Stimulated activated CD8-positive, alpha-beta memory T cell treated with anti-CD3 and anti-CD28 coated beads, Interleukin-7, amount 100 ng/mL, for 1 hour (primary cell): ENCODE measurements at places on chromosomes 13 and 19.

DNA sequence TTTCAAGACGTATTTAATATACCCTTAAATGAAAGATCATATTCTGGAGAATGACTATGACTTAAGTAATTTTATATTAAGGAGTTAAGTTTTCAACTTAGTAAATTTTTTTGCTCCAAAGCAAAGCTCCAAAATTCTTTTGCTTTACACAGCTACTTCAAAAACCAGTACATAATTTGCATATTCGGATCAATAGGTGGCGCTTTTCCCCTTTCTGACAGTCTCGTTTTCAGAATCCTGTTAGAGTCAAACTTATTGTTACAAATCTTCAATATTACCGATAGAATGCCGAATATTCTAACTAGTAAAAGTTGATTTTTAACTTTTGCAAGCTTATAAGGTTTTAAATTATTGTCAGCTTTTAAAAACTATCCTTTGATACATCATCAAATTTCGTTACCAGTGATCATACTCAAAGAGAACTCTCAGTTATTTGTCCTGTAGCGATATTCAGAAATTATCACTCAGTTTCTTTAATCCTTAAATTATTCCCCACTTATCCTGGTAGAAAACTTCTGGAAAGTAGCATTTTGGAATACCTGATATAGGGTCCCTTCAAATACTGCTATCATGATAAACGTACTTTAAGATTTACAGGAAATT is 852.7 kb upstream of the KLHL1 start:
- no peak for DNase-seq

DNA sequence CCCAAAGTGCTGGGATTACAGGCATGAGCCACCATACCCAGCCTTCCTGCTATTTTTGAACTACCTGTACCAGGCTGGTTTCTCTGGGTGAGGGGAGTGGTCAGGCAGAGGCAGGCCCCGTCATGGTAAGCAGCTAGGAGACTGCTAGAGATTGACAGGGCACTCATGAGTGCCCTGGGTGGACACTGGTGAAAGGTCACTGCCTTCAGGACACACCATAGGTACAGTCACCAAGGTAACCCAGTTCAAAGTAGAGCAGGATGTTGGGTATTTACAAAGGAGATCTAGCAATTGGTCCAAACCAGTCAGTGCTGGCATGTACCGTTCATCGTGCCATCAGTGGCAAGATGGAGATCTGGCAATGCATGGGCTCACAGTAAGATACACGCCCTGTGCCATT is 25.5 kb downstream of the DPRX start:
- no peak for DNase-seq

- DNase-seq: no peak
These were observed 17.0 kb downstream of the RAB3D start for GRCh38 chr19:11322269-11323024.

DNA sequence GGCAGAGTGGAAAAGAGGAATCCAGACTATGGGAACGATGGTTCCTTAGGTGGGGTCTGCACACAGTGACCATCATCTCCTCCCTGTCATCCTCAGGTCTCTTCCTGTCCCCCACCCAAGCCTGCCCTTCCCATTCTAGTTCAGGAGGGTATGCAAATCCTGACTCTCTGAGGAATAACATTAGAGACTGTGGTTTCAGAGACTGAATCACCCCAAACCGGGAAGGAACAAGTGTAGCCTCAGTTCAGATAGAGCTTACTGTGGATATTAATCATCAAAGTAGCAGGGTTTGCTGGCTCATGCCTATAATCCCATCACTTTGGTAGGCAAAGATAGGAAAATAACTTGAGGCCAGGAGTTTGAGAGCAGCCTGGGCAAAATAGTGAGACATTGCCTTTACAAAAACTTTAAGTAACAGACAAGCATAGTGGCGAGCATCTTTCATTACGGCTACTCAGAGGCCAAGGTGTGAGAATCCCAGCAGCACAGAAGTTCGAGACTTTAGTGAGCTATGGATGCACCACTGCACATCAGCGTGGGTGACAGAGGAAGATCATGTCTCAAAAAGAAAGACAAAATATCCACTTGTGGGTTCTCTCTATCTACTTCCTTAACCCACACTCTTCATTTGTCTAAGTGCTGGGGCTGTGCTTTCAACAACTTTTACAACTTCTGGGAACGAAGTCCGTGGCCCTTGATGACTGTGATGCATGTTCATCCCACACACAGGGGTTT is 19.3 kb upstream of the LGALS13 start:
- DNase-seq: no peak

DNA sequence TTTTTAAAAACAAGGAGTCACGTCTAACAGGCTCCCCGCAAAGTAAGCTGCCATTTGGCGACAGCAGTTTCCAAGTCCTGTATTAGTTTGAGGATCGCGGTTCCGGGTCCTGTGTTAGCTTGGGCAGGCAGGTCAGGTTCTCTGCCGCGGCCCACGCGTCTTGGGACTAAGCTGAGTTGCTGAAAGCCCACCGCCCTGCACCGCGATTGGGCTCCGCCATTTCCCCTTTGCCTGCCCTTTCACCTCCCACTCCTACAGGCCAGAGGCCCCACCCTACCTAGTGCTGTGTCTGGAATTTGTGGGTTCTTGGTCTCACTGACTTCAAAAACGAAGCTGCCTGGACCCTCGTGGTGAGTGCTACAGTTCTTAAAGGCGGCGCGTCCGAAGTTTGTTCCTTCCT is 6.8 kb downstream of the PARP4 start:
- no peak for DNase-seq

GRCh38 chr19:1040476-1041271 is 767 bp downstream of the ABCA7 start:
- peak; percentile 78 for DNase-seq

DNA sequence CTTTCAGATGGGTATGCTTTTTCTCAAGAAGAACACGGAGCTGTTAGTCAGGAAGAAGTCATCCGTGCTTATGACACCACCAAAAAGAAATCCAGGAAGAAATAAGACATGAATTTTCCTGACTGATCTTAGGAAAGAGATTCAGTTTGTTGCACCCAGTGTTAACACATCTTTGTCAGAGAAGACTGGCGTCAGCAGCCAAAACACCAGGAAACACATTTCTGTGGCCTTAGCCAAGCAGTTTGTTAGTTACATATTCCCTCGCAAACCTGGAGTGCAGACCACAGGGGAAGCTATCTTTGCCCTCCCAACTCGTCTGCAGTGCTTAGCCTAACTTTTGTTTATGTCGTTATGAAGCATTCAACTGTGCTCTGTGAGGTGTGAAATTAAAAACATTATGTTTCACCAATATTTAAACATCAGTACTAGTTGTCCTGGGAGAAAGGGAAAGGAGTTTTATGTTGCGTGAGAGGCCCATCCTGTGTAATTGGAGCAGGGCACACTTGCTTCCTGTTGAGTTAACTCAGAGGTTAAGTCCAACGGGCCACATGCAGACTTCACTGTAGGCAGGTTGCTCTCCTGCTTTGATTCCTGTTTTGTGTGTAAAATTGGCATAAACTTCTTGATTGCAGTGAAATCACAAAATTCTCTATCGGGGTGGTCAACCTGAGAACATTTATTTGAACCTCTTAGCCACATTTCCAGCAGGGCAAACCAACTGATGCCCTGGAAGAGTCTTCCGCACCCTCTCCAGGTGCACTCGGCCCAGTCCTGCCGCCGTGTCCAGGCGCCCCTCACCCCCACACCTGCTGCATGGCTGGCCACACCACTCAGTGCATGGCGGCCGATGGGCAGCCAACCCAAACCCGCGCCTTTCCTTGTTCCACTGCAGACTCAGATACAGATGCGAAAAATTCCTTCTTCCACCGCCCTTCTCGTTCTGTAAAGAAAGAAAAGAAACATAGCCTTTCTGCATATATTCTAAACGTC is 31.6 kb downstream of the SHISA2 start:
- DNase-seq: no peak

GRCh38 chr13:111517641-111518010 is 197.2 kb downstream of the TEX29 start:
- DNase-seq: no peak

- DNase-seq: no peak
These were observed 2.2 kb downstream of the FCER2 start for GRCh38 chr19:7699417-7700401.

- no peak for DNase-seq
These were observed 3.7 kb upstream of the TCF3 start for GRCh38 chr19:1655987-1656608.

DNA sequence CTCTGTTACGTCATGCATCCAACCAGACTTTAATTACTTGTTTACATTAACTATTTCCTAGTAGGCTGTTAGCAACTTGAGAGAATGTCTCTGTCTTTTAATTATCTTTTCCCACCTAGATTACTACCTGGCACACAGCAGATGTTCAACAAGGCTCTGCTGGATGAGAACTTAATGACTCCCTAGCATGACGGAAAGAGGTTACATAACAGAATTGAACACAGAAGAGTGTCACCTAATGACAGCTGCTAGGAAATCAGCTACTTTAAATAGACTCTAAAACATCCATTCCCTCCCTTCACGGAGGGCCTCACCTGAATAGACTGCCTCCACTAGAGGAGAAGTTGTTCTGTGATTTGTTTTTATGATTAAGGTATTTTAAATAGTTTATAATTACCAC is 110.8 kb downstream of the TEX29 start:
- no peak for DNase-seq

DNA sequence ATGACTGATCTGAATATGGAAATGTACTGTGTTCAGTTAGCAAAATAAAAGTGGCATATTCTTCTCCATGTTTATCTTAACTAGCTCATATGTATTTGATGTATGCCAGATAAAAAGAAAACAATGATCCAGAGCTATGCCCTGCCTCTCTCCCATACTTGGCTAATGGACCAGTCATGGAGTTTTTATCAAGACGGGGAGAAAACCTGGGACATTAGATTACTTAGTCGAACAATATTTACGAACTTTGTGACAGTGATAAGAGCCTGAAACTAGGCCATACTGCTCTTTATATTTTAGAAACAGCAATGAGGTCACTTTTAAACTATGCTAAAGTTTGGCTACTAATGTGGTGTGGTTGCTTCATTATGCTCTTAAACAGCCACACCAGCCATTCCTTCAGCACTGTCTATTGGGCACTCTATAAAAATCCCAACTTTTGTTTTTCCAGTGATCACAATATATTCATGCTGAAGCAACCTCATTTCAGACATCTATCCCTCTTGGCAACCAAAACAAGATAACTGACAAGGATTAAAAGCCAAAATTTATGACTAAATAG is 265.0 kb downstream of the FGF14 start:
- DNase-seq: no peak

GRCh38 chr19:14515501-14516047 is 2.6 kb downstream of the DNAJB1 start:
- DNase-seq: no peak

- peak; percentile 44 for DNase-seq
These were observed at the start of gene RCBTB1 for GRCh38 chr13:49585220-49586157. RCBTB1 (minus strand) TSS chr13:49585558; CDS start chr13:49567279, 18,279 bp downstream.

- DNase-seq: no peak
These were observed 34.9 kb downstream of the ZNF726 start for GRCh38 chr19:23949611-23950010.

DNA sequence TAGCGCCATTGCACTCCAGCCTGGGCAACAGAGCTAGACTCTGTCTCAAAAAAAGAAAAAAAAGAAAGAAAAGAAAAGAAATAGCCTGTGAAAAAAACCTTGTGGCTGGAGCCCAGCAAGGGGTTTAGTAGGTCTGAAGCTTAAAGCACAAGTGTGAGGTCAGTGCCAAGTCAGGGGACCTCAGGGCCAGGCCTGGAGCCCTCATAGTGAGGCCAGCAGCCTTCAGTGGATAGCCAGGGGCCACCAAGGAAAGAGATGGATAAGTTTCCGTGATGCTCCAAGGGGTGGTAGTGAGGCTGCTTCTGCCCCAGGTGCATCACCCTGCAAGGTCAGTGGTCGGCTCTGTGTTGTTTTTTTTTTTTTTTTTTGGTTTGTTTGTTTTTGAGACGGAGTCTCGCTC is 12.9 kb downstream of the TINCR start:
- DNase-seq: no peak

GRCh38 chr13:109738298-109738746 is 48.1 kb downstream of the IRS2 start:
- no peak for DNase-seq

GRCh38 chr19:3387645-3388589 is 21.5 kb downstream of the NFIC start:
- no peak for DNase-seq

- no peak for DNase-seq
These were observed 3.9 kb downstream of the SIAH3 start for GRCh38 chr13:45847554-45848224.

- DNase-seq: no peak
These were observed 313.5 kb downstream of the SLC7A1 start for GRCh38 chr13:29281932-29282495.

DNA sequence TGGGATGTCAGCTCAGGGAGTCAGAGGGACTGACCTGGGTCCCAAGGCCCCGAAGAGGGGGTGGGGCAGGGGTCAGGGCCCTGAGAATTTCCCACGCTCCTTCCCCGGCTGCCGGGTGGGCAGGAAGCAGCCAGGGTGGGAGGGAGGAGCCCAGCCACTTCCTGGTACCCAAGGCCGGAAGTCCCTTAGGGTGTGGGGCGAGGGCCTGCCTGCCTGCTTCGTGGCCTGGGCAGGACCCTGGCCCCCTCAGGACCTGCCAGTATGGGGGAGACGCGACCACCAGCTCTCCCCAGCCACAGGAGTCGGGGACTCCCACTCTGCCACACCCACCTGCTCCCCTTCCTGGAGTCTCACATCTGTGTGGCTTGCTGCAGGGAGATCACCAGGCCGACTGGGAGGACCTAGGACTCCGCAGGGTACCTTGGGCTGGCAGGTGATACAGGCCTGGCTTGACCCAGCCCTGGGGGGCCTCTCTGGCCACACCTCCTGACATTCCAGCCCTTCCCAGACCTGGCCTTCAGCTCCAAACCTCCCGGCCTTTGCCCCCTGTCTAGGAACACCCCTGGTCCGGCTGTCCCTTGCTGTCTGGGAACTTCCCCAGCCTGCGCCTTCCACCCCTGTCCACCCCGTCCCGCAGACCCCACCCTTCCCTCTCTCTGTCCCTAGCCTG is 9.8 kb upstream of the CIRBP start:
- DNase-seq: no peak

- DNase-seq: no peak
These were observed 99.7 kb downstream of the DCLK1 start for GRCh38 chr13:36031490-36031889.

GRCh38 chr19:33350538-33351309 is 22.8 kb upstream of the CEBPG start:
- DNase-seq: no peak
